CD4-positive, alpha-beta memory T cell (primary cell): ENCODE measurements at places on chromosomes 2 and 18. TPM values are rescaled to one million over a fixed set of nuclear protein-coding genes. Genes with fewer than 3 reads are reported as not detected.

ANKRD62 gene
- total RNA-seq, result not detected

KCNIP3 gene
- total RNA-seq, result not detected

DRC1 gene
- total RNA-seq, result not detected

UGT1A5 gene
- total RNA-seq, result not detected

COPS9 gene
- total RNA-seq, result 82.5 TPM

LRP1B gene
- total RNA-seq, result not detected

SPATA3 gene
- total RNA-seq, result not detected

FRZB gene
- not detected for total RNA-seq

C1GALT1C1L gene
- not detected for total RNA-seq

CFAP210 gene
- total RNA-seq, result not detected

- DNase-seq, result no peak
Measured at GRCh38 chr2:239898292-239898925, 126.7 kb downstream of the NDUFA10 start.

GRCh38 chr2:205684871-205685313, 2.6 kb downstream of the NRP2 start:
- no peak for DNase-seq

DNA sequence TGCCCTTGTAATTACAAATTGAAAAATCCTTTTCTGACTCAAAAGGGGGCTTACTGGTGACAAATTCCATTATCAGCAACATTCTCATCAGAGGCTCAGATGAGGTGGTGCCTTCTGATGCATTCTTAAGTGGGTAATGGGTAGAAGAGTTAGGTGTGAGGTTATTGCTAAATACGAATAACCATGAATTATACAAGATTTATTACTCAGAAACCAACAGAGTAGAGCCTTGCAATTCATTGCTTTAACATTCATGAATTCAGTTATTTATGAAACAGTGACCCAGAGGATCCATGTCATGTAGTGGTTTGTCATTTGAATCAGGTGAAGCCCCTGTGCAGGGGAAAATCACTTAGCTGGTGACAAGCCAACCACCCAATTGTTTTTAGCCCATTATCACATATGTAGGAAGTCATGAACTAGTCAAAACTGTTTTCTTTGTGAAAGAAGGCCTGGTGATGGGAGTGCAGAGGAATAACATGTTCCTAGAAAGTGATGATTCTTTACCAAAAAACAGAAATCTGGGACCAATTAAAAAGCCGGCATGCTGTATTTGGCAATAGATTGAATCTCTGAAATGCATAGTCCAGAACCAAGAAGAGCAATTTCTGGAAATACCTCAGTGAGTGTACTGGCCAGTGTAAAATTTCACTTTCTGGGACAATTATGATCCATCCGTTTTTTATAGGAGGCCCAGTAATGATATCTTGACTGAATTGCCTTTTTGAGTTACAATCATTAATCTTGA, 70.2 kb downstream of the CRIM1 start:
- no peak for DNase-seq

GRCh38 chr2:158509928-158510797, 53.4 kb downstream of the PKP4 start:
- no peak for DNase-seq

GRCh38 chr2:113164930-113165585, 8.7 kb upstream of the PSD4 start:
- DNase-seq, result no peak

GRCh38 chr18:8081872-8082553, 514.9 kb downstream of the PTPRM start:
- no peak for DNase-seq

- no peak for DNase-seq
Measured at GRCh38 chr18:75437979-75438378, 10.5 kb upstream of the SMIM21 start.

- DNase-seq, result no peak
Measured at GRCh38 chr2:40556293-40556692, 104.4 kb upstream of the SLC8A1 start.

DNA sequence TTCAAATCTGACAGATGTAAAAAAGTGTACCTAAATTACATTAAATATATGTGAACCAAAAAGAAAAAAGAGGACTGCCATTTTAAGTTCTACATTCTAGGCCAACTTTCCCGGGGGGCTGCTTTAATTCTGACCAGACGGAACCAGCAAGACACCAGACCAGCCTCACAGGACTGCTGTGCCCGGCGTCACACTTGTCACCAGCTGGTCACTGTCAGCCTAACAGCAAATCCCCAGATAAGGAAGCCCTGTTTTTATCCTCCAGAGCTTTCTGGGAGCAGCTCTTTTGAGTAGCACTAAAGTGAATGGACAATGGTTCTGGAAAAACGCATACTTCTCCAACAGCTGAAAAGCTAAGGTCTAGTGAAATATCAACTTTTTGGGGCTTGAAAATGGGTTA, 35.6 kb downstream of the CYB5A start:
- no peak for DNase-seq

DNA sequence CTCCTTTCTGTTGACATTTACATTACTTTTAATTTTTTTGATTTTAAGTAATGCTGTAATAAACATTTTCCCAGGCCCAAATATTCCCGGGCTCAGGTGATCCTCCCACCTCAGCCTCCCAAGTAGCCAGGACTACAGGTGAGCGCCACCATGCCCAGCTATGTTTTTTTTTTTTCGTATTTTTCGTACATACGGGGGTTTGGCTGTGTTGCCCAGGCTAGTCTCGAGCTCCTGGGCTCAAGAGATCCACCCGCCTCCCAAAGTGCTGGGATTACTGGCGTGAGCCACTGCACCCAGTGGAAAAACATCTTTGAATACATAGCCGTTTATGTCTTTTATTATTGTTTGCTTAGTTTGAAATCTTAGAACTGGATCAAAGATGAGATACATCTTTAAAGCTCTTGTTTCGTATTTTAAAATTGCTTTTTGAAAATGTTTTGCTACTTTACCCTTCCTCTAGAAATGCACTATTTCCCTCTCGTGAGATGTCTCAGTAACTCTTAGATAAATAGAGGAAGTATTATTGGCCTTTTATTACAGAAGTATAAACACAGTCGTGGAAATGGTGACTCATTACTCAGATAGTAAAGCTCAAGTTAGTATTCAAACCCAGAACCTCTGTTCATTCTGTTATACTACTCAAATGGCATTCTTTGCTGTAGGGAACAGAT, 2.4 kb downstream of the SMCHD1 start:
- DNase-seq, result peak; percentile 24

DNA sequence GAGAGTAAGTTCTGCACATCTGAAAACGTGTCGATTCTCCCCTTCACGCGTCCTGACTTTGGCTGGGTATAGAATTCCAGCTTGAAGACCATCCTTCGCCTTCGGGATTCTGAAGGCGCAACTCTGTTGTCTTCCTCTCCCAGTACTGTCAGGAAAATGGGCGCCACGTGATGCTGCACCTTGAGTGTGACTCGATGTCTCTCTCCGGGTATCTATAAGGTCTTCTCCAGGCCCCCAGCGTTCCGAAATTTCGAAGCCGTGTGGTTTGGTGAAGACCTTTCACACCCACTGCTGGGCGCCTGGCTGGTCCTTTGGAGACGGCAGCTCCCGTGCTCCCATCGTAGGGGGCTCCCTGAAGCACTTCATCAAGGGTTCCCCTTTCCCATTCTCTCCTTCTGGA, 203.7 kb downstream of the HDAC4 start:
- DNase-seq, result no peak

GRCh38 chr18:57543560-57543959, 42.9 kb downstream of the FECH start:
- DNase-seq, result no peak

DNA sequence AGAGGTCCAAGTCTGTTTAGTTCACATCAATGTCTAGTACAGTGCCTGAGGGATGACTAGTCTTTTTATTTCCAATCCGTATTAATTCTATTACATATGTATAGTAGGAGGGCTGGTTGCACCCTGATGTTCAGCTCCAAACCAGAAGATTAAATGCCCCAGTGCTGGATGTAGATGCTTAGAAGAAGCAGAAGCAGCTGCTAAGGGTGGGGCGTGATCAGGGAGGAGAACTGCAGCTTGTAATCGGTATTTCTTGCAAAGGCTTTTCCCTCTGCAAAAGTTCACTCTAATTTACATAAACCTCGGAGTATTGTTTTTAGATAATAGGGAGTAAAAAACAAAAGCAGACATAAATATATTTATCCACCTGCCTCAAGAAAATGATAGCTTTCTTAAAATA, 145.3 kb upstream of the ITGA4 start:
- no peak for DNase-seq

DNA sequence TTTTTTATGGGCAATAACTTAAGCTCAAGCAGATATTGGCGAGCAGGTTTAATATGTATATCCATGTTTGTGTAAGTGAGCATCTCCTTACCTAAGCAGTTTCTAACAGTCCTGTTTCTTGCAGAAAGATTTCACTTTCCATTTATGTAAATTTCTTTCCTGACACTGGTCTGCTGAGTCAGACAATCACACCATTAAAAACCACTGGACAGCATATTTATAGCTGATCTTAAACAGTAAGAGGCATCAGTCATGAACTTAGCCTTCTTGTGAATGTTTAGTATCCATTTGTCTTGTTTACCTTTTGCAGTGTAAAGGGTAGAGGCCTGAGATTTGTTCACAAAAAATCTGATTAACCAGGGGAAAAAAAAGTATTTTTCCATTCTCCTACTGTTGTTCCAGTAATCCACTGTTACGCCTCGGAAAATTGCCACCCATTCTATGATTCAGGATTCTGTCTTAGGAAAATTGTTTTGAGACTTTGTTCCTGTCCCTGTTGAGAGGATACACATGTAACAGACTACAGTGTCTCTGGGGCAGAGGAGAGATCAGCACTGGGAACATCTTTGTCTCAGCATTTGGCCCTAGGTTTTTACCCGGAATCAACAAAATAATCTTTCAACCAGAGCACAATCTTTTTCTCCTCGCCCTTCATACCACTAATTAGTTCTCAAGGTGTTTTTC, 521.0 kb upstream of the NRP2 start:
- no peak for DNase-seq

- DNase-seq, result no peak
Measured at GRCh38 chr2:8600456-8600855, 81.4 kb upstream of the ID2 start.

DNA sequence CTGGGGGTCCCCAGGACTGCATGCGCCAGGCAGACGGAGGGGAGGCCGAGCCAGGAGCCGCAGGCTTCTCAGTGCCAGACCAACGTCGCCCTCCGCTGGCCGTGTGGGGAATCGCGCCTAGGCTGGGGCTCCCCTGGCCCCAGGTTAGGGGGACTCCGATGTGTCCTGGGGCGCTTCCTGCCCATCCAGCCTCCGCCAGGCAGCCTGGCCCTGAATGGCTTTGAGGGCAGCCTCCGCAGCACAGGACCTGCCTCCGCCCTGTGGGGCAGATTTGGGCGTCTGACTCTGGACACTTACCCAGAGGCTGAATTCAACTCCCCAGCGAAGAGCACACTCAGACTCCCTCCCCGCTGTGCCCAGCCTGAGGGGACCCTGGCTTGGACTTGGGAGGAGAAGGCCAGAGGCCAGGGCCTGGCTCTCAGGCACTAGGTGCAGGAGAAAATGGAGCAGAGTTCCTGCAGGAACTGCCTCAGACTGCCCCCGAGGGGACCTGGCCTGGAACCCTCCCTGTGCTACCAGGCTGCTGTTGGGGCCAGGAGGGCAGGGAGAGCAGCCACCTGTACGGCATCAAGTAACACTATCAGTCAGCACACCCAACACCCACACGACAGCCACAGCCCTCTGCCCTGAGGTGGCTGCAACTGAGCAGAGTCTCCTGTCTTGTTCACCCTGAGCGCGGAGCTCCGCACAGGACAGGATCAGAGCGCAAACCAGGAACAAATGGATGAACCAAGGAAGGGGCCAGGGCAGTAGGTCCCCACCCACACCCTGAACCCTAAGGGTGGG, 597 bp upstream of the TEKT4 start:
- DNase-seq, result no peak

GRCh38 chr2:15159751-15160177, 401.4 kb downstream of the NBAS start:
- DNase-seq, result no peak
